Stimulated activated CD4-positive, alpha-beta T cell treated with anti-CD3 and anti-CD28 coated beads, TNF-alpha, amount 100 ng/mL, for 24 hours (primary cell): ENCODE measurements at places on chromosomes 11 and 22.

DNA sequence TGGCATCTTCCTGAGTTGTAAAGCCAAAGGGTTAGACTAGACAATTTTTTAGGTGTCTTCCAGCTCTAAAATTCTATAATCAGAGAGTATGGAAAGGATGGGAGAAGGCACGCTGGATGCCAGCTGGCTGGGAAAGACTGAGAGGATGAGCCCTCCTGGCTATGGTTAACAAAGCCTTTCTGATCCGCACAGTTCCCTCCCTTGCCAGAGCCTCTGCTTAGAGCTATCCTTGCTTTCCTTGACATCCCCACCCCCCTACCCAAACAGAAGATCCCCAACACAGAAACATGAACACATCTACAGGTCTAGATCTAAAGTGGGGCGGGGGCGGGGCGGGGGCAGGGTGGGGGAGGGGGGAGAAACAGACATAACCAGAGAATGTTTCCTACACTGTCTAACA is 6.5 kb downstream of the TCF20 start:
- DNase-seq = no peak

DNA sequence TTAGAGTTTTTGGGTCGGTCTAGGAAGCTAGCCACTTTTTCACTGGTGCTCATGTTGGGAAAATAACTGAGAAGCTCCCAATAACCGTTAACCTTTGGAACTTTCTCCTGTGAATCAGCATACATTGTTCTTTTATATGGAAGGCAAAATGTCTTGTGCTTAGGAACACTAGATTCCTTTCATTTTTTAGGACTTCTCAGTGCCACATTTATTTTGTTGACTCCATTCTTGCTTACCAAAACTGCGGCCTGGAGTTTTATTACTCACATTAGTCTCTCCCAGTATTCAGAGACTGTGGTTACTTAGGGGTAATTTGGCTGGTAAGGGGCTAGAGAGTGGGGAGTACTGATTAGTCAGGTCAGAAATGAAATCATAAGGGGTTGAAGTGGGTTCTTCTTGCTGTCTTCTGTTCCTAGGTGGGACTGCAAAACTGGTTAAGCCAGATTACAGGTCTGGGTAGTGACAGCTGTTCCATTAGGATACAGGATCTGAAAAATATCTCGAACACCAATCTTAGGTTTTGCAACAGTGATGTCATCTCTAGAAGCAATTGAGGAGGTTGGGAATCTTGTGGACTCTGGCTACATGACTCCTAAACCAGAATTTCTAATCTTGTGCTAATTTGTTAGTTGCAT is 631.4 kb upstream of the LUZP2 start:
- no peak for DNase-seq

- DNase-seq = peak; percentile 31
These were observed 109.8 kb downstream of the BCR start for GRCh38 chr22:23289851-23290724.

GRCh38 chr11:119847853-119848252 is 118.9 kb upstream of the NECTIN1 start:
- DNase-seq = no peak

DNA sequence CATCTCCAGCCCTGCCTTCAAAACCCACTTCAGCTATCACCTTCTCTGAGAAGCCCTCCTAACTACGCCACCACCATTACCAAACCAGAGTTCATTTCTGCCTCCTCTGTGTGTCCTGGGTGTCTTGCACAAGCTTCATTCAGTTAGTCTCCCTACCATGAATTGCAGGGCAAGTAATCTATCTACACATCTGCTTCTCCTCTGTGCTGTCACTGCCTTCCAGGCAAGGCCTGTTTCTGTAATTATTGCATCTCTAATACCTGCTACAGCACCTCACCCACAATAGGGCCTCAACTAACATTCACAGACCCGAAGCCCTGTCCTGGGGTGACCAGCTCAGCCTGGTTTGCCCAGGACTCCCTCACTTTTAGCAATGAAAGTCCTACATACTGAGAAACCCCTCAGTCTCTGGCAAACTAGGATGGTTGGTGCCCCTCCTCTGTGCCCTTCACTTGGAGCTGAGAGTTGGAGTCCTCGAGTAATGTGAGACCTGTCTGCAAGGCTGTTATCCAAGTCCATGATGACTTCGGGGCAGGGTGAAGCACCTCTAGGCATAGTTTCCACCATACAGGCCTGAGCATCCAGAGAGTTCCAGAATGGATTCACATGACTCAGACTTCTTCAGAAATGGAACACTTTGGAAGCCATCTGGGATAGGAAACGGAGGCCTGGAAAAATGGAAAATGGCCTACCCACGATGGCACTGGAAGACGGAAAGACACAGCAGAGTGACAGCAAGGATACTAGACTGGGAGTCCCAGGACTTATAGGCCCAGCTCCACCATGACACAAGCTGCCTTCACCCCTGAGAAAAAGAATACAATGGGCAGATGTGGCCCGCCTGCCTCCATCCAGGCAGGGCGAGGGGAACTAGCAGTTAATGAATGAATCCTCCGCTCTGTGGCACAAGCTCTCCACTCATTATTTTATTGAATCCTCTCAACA is 269.3 kb downstream of the BUD13 start:
- DNase-seq = no peak

DNA sequence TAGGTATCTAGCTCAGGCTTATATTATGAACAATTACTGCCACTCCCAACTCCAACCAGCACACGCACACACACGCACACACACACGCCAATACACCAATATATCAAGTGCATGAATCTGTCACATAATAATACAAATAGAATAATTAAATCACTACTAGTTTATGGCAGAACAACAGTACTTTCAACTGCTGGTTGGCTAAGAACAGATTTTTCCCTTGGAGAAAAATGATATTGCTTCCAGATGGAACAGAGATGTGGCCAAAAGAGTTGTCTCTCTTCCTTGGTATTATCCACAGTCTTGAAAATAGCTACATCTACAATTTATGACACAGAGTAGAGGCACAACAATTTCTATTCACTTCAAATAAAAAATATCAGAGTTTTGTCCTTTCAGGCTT is 538.3 kb upstream of the FAT3 start:
- DNase-seq = no peak

GRCh38 chr11:518463-519202 is 11.6 kb upstream of the RNH1 start:
- peak; percentile 75 for DNase-seq

- DNase-seq = no peak
These were observed 3.6 kb downstream of the MTMR3 start for GRCh38 chr22:29886596-29886995.

DNA sequence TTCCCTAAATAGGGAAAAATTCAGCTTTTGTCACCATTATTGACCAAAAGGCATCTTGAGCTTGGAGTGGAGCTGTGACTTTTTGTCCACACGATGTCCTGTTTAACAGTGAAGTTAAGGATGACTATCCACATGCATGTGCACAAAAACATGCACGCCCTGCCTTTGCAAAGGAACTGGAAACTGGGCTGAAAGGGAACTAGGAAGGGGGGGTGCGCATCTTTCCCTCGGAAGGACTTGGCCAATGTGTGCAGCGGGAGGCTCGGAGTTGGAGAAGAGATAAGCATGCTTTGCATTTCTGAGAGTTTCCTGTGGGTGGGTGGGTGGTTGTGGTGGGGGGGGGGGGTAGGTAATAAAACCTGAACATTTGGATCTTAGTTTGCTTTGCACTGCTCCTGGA is 411 bp upstream of the KIRREL3 start:
- no peak for DNase-seq

GRCh38 chr11:76251226-76251575 is 44.9 kb upstream of the WNT11 start:
- no peak for DNase-seq

- DNase-seq = no peak
These were observed 4.7 kb downstream of the C11orf21 start for GRCh38 chr11:2296913-2297622.

GRCh38 chr22:29907753-29908515 is 25.0 kb downstream of the MTMR3 start:
- DNase-seq = no peak

GRCh38 chr22:48918585-48919186 is 909.0 kb downstream of the BRD1 start:
- DNase-seq = no peak

DNA sequence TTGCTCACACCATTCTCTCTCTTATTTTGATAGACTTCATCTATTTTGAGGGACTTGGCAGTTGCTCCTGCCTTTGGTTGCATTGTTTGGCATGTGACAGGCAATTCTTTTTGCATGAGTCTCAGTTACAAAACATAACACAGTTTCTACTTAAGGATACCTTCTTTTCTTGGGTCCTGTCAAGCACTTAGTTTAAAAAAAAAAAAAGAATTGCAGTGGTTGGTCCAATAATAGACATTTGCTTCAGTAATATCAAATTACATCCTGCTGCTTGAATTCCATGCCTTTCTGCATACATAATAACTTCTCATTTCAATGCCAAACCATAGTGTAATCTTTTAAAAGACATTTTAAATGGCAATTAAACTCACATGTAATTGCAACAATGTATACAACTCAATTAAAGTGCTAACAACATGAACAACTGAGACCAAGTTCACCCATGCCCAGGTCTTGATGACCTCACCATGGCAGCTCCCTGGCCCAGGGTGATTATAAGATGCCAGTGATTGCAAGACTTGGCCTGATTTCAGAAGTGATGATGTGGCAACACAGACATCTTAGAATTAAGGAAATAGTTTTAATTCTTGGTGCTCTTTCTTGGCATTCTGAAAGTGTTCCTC is 32.2 kb upstream of the PLET1 start:
- DNase-seq = no peak

DNA sequence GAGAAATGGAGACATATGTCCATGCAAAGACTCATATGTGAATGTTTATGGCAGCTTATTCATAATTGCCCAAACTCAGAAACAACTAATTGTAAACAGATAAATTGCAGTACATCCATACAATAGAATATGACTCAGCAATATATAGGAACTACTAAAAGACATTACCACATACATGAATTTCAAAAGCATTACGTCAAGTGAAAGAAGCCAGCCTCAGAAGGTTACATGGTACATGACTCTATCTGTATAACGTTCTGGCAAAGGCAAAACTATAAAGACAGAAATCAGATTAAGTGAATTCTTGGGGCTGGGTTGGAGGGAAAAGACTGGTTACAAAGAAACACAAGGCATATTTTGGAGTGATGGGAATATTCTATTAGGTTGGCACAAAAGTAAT is 7.2 kb downstream of the KCTD21 start:
- no peak for DNase-seq

GRCh38 chr22:35528927-35529326 is 11.7 kb upstream of the RASD2 start:
- DNase-seq = no peak

GRCh38 chr11:30254307-30255298 is 23.8 kb downstream of the FSHB start:
- DNase-seq = no peak

DNA sequence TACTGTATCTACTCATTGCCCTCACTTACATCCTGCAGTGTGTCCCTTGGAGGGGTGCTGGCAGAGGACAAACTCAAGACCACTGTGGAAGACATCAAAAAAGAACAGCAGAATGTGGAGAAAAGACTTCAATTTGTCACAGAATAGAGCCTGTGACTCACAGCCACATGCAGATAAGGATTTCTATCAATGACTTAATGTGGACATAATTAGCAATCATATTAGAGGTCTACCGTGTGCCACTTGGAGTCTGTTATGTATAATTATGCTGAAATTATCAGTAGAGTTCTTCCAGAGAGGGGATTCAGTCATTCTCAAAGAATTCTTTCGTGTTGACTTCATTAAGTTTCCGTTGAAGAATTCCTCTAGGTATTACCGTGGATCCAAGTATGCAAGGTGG is 473.5 kb downstream of the MIAT start:
- no peak for DNase-seq

GRCh38 chr11:111531687-111532364 is 8.7 kb upstream of the LAYN start:
- DNase-seq = peak; percentile 68

DNA sequence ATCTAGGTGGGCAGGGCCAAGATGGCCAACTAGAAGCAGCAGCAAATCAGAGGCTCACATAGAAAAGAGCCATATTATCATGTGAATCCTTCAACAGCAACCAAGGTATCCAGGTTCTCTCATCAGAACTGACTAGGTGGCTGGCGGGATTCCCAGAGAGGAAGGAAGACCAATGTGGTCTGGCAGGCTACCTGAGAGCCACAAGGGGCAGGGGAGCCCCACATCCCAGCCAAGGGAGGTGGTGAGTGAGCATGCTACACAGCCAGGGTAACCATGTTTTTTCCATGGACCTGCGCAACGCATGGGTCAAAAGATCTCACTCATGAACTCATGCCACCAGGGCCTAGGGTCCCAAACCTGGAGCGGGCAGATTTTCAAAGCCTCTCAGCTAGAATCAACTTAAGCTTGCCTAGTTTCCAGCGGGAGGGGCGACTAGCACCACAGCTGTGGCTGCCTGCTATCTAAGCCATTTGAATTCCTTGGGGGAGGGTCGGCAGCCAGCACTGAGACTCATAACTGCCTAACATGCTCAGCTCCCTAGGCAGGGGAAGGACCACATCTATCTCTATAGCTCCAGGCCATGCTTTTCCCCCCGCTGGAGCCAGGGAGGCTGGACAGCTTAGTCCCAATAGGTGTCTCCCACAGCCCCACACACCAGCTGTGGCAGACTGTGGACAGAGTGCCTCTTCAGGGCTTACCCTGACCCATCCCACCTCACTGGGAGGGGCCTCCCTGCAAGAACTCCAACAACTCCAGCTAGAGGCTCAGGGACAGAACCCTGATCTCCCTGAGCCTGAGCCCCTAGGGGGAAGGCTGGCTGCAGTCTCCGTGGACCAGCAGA is 28.7 kb upstream of the CASP12 start:
- DNase-seq = no peak

- no peak for DNase-seq
These were observed 29.5 kb downstream of the TMEM123 start for GRCh38 chr11:102422817-102423712.

DNA sequence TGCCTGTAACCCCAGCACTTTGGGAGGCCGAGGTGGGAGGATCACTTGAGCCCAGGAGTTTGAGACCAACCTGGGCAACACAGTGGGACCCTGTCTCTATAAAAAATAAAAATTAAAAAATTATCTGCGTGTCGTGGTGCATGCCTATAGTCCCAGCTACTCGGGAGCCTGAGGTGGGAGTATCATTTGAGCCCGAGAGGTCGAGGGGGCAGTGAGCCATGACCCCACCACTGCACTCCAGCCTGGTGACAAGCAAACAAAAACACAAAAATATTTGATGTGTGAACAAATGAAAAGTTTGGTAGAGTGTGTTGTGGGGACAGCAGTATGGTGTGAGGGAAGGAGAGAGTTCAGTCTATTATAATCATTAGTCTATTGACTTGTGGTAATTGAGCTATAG is 90.8 kb upstream of the PARVA start:
- DNase-seq = no peak
